AG08395 (cell line): ENCODE measurements at places on chromosomes 13 and 19.

GRCh38 chr13:25973085-25973484, 78.7 kb downstream of the SHISA2 start:
- no peak for DNase-seq

DNA sequence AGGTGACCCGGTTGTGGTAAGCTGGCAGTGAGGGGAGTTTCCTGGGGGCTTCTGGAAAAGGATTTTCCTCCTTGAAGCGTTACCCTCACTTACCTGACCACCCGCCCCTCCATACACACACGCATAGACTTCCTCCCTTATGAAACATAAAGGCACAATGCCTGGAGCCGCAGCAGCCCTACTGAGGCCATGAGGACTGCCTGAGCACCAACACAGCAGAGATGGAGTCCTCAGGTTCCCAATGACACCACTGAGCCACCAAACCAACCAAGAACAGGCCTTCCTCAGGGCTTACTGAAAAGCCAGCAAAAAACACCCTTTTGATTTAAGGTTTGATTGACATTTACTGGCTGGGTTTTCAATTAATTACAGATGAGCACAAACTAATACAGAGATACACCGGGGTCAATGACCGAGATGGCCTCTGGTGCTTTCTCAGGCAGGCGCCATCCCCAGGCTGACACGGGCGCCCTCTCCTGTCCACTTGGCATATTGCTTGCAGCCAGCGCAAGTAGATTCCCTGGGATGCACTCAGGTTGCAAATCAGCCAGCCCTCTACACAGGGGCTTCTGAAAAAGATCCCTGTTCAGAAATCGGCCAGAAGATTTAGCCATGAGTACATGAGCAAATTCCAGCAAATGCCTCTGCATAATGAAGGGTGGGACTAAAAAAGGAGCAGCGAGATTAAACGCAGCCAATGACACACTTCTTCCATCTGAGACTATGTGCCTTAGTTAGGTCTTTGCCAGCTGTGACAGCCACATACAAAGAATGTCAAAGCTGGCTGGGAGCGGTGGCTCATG, 14.8 kb downstream of the OPA3 start:
- peak; percentile 68 for DNase-seq

DNA sequence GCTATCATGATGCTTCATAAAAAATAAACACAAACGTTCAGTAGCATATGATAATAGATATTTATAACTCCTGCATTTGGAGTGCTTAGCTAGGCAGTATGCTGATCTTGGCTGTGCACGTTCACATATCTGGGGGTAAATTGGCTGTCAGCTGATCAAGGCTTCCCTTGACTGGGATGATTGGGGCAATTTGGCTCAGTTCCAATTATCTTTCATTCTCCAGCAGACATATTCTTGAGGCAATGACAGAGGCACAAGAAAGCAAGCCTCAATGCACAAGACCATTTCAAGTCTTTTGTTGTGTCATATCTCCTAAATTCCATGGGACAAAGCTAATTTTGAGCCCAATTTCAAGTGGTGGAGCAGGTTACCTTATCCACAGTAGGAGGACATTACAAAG, 142.0 kb downstream of the DLEU7 start:
- DNase-seq = no peak

DNA sequence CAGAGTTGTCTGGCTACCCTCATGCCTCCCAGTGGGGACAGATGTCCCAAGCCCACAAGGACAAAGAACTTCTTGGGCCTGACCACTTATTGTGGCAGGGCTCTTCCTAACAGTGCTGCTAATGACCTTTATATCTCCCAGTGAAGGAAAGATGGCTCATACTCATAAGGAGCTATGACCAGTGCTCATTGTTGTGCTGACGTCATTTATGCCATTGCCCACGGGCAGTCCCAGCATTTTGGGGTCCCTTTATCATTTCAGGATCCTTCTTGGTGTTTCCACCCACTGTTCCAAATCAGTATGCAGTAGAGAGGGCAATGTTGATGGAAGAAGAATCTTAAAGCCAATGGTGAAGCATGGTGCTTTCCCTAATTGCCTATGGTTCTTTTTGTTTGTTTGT, 1640.0 kb upstream of the PRR20A start:
- DNase-seq = no peak

DNA sequence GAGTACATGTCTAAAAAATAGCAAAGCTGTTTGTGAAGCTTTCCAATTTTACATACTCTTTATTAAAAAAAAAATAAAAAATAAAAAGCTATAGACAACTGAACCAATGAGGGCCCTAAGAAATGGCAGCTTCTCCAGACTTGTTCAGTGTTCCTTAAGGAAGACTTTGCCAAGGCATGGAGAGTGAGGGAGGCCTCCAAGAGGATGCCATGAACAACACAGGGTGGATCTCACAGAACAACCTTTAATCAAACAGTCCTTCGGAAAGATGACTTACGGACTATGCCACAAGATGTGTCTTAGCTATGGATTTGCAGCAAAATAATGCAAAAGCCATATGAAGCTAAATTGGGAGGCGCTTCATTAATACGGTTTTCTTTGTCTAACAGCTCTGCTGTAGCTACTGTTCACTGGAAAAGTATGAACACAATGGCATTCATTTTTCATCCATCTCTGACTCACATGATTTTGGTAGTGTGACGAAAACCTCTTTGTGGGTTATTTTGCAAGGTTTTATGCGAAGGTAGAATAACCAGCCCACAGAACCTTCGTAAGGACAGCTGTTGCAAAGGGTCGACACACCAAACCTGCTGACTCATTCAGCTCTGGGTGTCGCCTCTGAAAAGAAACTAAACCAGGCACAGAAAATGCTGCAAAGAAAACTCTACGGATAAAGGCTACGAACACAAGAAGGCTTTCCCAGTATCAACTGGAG, 27.7 kb downstream of the EFNB2 start:
- DNase-seq = peak; percentile 84

DNA sequence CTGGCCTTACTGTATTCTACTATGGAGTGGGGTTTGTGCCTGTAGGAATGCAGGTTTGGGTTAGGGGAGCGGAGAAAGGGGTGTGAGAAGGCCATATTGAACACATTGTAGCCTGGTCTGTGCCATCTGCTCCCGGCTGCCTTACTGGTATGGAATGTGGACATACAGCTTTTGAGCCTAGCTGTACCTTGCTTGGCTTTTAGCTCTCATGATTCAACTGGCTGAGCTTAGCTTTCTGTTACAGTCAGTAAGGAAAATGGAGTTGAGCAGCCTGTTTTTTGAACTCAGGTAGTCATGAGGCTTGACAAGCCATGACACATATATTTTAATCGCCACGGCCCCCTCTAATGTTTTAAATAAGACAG, 41.6 kb downstream of the ARHGAP35 start:
- DNase-seq = no peak

GRCh38 chr13:80441968-80442367, 101.0 kb upstream of the SPRY2 start:
- DNase-seq = no peak

DNA sequence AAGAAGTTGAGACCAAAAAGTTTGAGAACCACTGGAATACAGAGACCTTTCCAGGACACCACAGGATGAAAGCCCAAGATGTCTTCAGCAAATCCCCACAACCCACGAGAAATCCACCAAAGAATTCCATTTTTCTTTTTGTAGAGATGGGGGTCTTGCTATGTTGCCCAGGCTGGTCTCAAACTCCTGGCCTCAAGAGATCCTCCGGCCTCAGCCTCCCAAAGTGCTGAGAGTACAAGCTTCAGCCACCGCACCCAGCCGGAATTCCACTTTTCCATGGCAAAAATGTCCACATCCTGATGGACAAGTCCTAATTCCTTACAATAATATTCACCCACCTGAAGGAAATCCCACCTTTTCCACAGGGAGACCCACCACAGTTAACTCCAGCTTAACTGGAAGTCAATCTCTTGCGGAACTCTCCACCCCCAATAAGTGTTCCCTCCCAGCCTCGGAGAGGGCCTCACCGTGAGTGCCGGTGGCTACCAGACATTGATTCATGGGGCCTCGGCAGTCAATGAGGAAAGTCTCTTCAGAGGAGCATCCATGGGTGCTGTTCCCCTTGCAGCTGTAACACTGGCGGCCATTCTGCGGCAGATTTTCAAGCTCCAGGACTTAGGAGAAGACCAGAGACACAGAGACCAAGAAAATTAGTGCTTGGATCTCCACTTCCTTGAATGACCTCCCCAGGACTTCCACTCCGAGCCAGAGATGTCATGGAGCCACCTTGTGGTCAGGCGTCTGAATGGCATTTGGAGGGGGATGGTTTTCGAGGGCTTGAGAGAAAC, 12.3 kb upstream of the CADM4 start:
- DNase-seq = peak; percentile 72

GRCh38 chr19:45144431-45145269, 16.1 kb downstream of the NKPD1 start:
- DNase-seq = no peak

GRCh38 chr19:11196406-11197287, 698 bp downstream of the KANK2 start:
- DNase-seq = peak; percentile 58

DNA sequence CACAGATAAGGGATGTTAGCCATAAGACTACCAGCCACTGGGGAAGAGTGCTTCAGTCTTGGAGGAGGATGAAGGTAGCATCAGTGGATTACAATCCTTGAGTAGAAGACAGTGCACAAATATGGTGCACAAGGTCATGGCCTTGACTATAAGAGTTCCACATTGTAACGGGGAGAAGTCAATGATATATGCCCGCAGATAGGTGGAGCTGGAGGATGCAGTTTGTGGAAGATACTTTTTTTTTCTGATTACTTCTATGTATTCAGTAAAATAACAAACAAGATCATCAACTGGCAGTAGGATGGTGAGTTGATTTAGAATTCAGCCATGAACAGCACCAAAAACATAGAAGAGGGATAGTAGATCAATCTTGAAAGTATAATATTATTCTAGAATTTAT, 926.8 kb upstream of the MIR17HG start:
- no peak for DNase-seq

DNA sequence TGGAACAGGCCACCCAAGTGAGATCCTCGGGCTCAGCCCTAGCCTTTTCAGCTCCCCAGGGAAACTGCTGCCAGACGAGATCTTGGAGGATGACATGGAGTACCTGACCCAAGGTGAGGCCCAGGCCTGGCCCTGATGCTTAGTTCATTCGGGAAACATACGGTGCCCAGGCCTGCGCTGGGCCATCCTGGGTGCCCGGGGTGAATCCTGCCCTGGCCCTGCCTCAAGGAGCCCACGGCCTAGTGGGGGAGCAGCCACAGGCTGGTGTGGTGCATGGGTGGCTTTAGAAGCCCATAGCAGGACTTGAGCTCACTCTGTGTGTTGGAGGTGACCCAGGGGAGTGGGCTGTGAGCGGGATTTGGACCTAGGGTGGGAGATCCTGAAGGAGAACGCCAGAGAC, 10.1 kb downstream of the SIX5 start:
- DNase-seq = no peak

DNA sequence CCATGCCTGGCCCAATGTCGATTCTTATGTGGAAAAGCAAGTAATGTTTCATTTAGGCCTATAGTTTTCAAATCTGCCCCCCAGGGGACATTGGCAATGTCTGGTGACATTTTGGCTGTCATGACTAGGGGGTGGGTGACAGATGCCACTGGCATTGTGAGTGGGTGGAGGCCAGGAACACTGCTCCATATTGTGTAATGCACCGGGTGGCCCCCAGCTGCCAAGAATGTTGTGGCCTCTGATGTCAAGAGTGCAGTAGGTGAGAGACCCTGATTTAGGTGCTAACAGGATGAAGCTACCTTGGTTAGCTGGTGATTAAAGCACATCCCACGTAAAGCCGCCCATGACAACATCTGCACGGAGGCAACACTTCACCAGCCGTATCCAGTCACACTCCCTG, 10.8 kb downstream of the C19orf44 start:
- peak; percentile 28 for DNase-seq

DNA sequence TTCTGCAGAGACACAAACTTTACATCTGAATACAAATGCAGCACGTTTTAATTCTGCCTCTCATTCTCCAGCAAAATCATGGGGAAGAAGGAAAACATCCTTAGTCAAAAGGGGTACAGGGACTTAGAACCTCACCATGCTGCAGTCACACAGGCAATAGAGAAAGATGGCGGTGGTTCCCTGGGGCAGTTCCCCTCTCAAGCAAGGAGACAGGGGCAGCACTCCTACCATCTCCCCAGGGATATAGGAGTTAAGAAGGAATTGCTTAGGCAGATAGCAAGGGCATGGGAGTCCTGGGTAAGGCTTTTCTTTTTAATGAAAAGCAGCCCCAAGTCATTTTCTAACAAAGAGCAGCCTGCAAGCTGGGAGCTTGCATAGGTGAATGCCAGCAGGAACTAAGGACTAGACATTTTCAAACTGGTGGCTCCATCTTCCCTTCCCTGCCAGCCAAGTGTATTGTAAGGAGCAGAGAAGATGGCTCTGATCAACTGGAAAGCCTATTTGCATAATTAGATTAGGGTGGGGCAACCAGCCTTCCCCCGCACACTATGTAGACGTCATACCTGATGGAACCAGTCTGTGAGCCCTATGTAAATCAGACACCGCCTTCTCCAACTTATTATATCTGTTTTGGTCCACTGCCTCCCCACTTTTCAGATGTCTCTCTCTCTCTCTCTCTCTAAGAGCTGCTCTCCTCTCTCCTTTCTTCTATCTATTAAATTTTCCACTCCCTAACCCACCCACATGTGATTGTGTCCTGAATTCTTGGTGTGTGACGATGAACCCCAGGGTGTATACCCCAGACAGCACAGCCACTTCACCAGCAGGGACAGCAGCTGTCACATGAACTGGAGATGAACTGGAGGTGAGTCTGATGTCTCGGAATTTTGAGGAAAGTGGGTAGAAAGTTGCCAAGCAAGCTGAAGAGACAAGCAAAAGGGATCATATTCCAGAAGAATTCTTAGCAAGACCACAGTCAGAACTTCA, 514.5 kb downstream of the IRS2 start:
- no peak for DNase-seq

DNA sequence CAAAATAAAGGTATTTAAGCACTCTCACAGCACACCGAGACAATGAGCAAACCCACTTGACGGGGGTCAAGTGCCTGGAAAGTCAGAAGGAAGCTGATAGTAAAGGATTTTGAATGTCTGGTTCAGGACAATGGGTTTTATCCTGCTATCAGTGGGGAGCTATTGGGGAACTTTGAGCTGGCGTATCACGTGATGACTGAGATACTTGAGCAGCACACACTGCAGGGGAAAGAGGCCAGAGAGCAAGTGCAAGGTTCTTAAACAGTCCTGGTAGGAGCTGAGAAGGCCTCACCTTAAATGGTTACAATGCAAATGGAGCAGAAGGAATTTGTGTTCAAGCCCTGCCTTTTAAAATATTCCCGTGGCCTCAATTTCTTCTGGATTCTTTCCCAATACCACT, 225.3 kb downstream of the LACC1 start:
- DNase-seq = no peak

- no peak for DNase-seq
Measured at GRCh38 chr13:74158028-74158427, 23.8 kb upstream of the KLF12 start.
